Small intestine (tissue), 16 donors: ENCODE measurements at places on chromosomes 2 and 18. TPM values are rescaled to one million over a fixed set of nuclear protein-coding genes. Genes with fewer than 3 reads are reported as not detected.

Gene TMEM198
- 23.5 TPM for polyA plus RNA-seq

Gene CHRNA1
- 0.27 TPM for polyA plus RNA-seq

- no peak for DNase-seq
Observed at GRCh38 chr2:122098306-122098705, 342.9 kb downstream of the TSN start.

Gene ANO7
- 40.0 TPM for polyA plus RNA-seq

Gene SLC11A1
- polyA plus RNA-seq: 0.54 TPM

DNA sequence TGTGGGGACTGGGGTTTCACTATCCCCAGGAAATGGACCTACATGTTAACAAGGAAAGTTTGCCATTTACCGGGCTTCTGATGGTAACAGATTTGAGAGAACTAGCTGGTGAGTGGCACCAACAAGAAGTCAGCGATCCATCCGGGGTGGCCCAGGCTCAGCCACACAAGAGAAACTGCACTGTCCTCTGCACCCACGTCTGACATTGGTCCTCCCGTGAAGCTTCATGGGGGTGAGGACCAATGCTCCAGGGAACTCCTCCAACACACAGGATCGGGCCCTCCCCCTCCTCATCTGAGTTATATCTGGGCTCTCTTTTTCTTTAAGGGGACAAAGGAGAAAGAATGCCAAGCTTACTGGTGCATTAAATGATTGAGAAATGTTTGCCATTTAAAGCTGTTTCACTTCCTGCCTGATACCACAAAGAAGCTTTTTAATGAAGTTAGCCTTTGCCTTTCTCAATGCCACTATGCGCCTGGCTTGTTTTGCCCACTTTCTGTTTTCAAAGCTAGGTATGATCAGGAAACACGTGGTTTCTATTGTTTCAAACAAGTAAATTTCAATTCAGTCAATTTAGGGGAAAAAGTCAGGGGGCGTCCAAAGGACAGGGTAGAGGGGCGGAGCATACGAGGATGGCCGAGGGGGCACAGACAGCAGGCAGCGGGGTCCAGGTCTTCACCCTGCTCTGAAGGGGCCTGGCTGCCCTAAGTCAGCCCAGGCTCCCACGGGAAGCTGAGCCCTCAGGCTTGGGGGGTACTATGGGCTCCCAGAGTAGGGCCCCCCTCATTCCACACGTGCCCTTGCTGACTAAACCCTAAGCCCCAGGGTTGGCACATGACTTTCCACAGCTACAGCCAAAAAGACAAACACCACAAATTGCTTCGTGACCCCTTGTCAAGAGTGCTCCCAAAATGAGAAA is 204.0 kb upstream of the ID2 start:
- no peak for DNase-seq

- DNase-seq: no peak
Observed at GRCh38 chr2:150480241-150480640, 7.2 kb downstream of the RND3 start.

DNA sequence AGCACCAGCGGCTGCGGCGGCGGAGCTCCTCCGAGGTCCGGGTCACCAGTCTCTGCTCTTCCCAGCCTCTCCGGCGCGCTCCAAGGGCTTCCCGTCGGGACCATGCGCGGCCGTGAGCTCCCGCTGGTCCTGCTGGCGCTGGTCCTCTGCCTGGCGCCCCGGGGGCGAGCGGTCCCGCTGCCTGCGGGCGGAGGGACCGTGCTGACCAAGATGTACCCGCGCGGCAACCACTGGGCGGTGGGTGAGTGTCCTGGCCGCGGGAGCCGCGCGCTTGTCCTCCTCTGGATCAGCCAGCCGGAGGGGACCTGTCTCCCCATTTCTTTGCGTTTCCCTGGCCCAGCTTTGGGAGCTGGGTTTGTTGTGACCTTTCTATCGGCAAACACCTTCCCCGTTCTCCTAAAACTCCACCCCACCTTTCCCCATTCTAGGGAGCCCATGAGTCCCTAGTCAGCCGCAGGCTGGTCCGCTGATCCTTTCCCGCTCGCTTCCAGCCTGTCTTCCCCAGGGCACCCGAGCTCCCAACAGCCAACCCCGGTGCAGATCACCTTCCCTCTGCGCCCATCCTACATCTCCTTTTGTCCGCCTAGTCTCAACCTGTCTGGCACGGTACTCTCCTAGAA is 316 bp downstream of the GRP start:
- peak; percentile 6 for DNase-seq

GRCh38 chr2:226423498-226423960 is 376.1 kb downstream of the IRS1 start:
- no peak for DNase-seq

Gene SPRED2
- 10.7 TPM for polyA plus RNA-seq

Gene BMP10
- not detected for polyA plus RNA-seq

Gene SLC4A5
- 0.43 TPM for polyA plus RNA-seq

- DNase-seq: no peak
Observed at GRCh38 chr2:146527166-146527565, 1317.7 kb upstream of the ACVR2A start.

- peak; percentile 71 for DNase-seq
Observed at GRCh38 chr18:864872-865273, 39.8 kb upstream of the ADCYAP1 start.

GRCh38 chr2:59066787-59067399 is 825.8 kb upstream of the FANCL start:
- DNase-seq: no peak

DNA sequence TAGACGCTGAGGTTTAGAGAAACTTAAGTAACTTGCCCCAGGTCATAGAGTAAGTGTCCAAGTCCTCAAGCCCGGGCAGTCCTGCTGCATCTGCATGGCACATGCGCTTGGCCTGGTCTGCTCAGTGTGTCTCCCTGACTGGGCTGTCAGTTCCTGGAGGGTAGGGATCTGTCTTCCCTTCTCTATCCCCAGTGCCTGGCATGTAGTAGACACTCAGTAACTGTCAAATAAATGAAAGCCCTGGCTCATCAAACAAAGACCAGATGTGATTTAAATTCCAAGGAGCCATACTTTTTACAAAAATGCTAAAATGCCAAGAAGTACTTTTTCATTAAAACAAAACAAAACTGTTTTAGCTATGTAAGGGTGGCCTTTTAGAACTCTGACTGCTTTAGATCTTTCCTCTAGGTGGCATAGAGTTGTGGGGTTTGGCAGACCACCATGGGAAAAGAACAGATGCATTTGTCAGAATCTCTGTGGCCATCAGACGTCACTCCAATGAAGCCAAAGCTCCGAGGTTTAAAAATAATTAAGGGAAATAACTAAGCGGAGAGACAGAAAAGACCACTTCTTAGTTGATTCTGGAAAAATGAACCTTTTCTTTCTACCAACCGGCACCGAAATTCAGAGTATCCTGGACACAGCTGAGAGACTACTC is 34.0 kb downstream of the EPAS1 start:
- DNase-seq: peak; percentile 44

Gene AGBL5
- 6.0 TPM for polyA plus RNA-seq

Gene PAX8
- 1.2 TPM for polyA plus RNA-seq

DNA sequence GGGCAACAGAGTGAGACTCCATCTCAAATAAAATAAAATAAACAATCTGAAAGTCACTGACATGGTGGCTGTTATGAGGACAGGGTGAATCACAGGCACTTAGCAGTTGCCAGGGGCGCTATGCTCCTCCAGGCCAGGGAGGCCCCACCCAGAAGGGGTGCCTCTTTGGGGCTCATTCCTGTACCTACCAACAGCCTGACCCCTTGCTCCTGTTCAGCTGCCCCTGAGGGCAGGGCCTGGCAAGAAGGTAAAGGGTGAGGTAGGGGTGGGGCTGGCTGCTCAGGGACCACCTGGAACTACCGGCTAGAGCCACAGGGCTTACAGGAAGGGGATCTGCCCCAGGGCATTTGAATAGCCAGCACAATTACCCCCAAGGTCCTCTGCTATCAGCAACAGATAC is 60.3 kb downstream of the INPP5D start:
- DNase-seq: no peak

DNA sequence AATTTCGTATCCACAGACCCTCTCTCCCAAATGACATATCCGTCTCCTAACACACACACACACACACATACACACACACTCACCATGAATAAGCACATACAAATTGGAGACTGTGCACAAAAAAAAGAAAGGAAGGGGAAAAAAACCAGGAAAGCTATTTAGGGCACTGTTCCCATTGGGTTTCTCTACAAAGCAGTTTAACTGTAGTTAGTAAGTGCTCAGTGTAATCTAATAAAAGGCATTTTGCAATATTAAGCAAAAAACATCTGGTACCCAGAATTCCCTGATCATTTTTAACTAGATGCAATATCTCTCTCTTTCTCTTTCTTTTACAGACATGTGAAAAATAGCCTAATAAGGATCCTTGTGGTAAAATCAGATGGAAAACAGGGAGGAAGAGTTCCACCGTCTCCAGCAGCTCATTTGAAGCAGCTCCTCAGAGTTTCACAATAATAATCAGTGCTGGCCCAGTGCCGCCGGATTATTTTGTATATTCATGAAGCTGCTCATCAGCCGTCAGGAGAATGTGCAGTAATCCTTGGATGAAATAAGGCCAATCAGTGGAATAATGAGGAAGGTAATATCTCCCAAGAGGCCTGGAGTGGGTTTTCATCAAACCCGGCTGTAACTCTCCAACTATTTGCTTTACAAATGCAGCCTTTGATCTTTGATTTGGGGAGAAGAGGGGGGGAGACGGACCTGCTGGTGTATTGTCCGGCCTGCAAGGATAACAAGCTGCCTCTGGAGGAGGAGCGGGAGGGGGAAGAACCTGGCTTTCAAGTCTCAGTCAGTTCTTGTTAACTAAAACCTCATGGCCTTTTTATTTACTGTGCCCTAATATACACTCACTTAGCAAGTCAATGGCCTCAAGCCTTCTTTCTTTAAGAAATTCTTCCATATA is 227.6 kb upstream of the SMIM21 start:
- no peak for DNase-seq

DNA sequence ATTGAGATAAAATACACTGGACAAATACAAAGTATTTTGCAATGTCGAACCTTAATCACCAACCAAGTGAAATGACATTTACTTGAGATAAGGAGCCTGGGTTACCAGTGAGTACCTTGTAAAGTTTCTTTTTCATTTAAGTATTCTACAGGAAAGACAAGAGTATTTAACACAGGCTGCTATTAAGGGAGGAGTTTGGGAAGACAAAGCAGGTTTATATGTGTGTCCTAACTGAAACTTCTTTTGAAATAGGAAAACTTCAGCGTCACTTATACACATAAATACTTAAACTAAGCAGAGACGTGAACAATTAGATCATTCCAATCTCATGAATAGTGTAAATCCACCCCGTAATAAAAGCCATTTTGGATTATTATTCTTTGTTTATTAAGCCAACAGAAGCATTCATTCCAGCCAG is 126.7 kb upstream of the CYP26B1 start:
- DNase-seq: peak; percentile 70

GRCh38 chr2:176461809-176462670 is 192.8 kb downstream of the MTX2 start:
- DNase-seq: peak; percentile 23

DNA sequence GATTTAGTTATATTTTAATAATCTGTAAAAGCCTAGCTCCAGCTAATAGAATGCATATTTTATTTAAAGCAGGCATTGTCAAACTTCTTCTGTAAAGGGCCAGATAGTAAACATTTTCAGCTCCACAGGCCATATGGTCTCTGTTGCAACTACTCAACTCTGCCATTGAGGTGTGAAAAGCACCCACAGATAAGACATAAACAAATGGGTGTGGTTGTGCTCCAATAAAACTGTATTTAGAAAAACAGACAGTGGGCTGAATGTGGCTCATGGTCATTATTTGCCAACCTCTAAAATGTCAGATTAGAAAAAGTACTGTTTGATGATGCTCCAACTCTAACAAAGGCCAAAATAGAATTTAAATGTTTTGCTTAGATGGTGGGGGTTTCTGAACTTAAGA is 519.9 kb downstream of the RNF144A start:
- DNase-seq: no peak

GRCh38 chr18:76554547-76555222 is 59.6 kb upstream of the ZNF516 start:
- no peak for DNase-seq

DNA sequence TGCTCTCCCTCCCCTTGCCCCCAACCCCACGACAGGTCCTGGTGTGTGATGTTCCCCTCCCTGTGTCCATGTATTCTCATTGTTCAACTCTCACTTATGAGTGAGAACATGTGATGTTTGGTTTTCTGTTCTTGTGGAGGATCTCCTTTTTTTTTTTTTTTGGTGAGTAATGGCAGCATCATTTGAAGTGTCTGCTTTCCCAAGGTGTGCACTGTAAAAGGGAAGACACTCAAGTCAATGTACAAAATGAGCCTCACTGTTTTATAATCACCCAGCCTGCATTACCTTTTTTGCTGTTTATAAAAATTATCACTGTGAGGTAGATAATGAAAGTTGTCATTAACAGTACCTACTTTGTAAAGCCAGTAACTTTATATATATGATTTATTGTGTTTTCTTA is 56.9 kb downstream of the INSIG2 start:
- DNase-seq: no peak

- DNase-seq: no peak
Observed at GRCh38 chr2:218329027-218329825, 27.4 kb upstream of the CATIP start.

GRCh38 chr2:96353606-96354101 is 18.1 kb downstream of the NCAPH start:
- DNase-seq: no peak

DNA sequence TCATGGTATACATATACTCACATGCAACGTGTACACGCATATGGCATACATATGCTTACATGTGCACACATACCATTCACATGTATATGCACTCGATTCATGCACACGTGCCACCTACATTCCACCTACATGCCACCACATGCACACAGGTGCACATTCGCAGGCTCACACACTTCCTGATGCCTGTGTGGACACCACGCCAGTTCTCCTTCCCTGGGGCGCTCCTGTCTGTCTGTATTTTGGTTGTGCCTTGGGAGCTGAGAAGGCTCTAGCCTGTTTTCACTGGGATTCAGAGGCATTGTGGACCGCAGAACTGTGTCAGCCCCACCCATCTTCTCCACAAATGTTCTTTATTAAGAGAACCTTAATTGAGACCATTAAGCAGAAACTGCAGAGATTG is 96.6 kb upstream of the CTDP1 start:
- no peak for DNase-seq

Gene D2HGDH
- 31.9 TPM for polyA plus RNA-seq

DNA sequence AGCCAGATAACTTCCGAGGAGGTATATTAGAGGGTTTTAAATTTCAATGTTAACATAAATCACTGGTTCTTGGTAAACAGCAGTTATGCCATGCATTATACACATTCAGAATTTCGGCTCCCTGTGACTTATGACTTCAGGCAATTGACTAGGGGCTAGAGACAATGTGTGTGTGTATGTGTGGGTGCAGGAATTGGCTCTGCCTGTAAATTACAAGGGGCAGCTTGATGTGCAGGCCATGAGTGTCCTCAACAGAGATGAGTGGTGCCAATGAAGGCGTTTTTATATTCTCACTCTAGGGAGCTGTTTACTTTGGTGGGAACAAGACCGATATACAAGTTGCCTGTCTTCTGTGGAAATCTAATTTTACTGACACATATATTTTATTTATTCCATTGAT is 161.6 kb downstream of the CSRNP3 start:
- no peak for DNase-seq

DNA sequence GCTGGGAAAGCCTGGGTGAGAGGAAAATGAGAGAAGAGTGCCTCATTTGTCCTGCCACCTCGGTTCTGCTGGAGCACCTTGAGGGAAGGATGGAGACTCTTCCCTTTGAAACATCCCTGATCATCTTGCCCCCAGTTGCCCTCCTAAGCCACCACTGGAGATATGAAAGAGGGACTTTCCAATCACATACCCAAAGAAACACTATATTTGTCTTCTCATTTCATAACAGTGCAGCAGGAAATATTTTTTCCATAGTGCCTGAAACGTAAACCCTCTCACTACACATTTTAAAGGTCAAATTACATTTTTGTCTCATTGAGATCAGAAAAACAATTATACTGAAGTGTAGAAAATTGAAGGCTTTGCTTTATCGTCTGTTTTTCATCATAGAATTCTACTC is 63.3 kb downstream of the KCTD18 start:
- DNase-seq: no peak

Gene CFAP65
- 0.06 TPM for polyA plus RNA-seq
